CD4-positive, alpha-beta T cell treated with Interleukin-12 subunit alpha and Interleukin-12 subunit beta, for 1 hour (primary cell): ENCODE measurements at places on chromosomes 12 and 14.

DNA sequence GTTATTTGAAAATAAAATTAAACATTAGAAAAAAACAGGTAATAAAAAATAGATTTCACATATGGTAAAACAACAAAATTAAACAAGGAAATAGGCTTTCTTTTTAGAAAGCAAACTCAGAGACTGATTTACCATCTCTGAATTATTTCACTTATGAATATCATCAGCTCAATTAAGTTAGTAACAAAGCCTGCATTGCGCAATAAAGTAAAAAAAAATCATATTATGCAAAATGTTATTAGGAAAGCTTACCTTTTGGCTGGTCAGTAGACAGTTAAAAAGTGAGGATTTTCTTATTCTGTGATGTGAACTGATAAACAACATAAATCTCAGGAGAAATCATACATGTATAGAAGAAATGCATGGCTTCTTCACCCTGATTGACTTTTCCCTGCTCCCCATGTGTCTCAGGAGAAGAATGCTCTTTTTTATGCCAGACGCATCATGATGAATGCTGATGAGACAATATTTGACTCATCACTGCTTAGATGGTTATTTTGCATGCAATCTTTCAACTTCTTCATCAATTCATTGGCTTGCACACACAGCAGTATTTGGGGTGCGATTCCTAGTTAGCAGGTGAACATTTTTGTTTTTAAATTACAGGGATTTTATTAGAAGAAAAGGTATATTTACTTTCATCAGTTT lies 124.5 kb upstream of the USP15 start:
- no peak for DNase-seq

DNA sequence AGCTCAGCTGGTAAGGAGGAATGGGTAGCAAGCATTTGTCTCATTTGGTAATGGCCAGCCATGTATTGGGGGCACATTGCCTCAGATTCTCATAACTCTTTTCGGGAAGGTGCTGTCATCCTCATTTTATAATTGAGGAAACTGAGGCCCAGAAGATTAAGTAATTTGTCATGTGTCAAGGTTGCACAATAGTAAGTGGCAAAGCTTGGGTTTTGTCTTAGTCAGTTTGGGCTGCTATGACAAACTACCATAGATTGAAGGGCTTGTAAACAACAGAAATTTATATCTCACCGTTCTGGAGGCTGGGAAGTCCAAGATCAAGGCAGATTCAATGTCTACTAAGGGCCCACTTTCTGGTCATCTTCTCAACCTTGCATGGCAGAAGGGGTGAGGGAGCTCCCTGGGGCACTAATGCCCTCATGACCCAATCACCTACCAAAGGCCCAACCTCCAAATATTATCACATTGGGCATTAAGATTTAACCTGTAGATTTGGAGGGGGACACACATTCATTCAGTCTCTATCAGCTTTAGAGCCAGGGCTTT lies 99.6 kb downstream of the SRGAP1 start:
- no peak for DNase-seq

GRCh38 chr12:42582050-42582449 lies 7.5 kb downstream of the PRICKLE1 start:
- no peak for DNase-seq

DNA sequence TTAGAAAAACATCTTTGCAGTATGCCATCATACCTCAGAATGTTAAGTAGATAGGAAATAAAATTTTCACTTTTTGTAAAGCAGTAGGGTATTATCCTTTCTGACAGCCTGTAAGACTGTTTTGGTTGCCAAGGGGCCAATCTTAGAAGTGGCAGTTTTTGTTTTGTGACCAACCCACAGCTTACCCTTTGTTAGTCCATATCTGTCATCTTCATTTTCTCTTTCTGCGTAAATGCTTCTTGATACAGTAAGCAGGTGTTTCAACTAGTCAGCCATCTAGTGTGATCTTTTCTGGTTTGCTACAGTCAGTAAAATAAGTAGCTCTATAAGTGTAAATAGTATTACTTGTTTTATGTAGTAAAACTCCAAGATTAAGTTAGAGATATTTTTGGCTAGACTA lies 8.8 kb downstream of the PPM1A start:
- no peak for DNase-seq

GRCh38 chr12:2386566-2386965 lies 333.8 kb downstream of the CACNA1C start:
- DNase-seq, result no peak

DNA sequence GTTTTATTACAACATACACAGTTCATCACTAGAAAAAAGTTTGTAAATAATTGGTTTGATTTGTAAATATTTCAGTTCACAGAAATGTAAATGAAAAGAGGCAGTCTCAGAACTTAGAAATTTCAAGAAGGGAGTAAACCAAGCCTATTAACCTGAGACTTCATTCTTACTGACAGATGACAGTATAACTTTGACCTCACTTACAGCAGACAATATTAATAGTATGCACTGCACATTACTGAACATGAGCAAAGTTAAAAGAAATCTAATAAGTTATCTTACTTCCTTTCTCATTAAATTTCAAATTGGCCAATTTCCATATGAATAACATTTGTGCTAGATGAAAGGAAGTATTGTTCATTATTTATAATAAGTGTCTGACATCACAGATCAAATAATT lies 235.8 kb downstream of the SLC6A15 start:
- DNase-seq, result no peak

- DNase-seq, result no peak
Measured at GRCh38 chr14:76814726-76815645, 2.3 kb upstream of the ANGEL1 start.

- peak; percentile 36 for DNase-seq
Measured at GRCh38 chr14:68268197-68268596, 448.6 kb downstream of the RAD51B start.

DNA sequence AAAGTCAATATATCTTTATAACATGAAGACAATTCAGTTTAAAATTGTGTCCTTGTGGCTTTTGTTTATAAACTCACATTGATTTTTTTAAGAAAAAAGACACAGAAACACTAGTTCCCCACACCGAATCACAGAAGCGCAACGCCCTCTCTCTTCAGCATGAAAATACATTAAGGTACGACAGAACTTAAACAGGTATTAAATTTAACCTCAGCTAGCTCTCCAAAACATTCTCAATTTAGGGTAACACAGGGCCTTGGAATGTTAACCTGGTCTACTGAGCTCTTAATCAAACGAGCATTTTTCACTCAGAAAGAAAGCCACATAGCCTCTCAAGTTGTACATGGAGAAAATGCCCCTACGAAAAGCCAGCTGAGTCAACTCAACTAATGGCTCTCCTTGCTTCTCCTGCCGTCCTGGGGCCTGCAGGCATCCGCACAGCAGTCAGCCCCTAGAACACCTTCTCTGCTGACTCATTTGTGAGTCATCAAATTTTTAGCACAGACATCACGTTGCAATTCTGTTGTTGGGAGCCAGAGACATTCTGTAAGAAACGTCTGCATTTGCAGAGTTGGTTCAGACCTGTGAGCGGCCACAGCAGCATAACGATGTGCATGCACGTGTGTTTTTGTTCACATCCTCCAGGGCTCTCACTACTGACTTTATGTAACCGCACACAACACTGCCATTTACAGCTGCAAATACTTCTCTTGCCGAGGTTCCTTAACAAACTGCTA lies 141.6 kb downstream of the ITPR2 start:
- no peak for DNase-seq

- no peak for DNase-seq
Measured at GRCh38 chr12:25689996-25690501, 137.0 kb upstream of the LMNTD1 start.

- DNase-seq, result no peak
Measured at GRCh38 chr14:51228890-51229289, 11.2 kb upstream of the TMX1 start.

DNA sequence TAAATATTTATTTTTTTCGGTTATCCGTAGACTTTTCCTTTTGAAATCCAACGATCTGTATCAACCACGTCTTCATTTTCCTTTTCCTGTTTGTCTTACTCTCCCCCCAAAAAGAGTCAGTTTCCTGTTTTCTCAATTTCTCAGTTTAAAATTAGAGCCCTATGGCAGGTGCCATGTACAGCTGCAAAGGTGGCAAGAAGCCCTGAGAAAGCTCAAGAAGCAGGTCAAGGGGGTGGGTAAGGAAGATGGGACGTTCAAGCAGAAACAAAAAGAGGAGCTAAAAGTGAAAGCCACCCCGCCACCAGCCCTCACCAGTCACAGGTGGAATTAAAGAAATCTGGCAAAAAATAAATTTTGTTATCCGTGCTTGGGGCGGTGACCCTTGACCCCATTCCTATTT lies 26.7 kb downstream of the SLC35E3 start:
- DNase-seq, result no peak

- DNase-seq, result no peak
Measured at GRCh38 chr12:24945845-24946244, 3.1 kb downstream of the BCAT1 start.

- no peak for DNase-seq
Measured at GRCh38 chr14:94839348-94839747, 69.4 kb upstream of the GSC start.

DNA sequence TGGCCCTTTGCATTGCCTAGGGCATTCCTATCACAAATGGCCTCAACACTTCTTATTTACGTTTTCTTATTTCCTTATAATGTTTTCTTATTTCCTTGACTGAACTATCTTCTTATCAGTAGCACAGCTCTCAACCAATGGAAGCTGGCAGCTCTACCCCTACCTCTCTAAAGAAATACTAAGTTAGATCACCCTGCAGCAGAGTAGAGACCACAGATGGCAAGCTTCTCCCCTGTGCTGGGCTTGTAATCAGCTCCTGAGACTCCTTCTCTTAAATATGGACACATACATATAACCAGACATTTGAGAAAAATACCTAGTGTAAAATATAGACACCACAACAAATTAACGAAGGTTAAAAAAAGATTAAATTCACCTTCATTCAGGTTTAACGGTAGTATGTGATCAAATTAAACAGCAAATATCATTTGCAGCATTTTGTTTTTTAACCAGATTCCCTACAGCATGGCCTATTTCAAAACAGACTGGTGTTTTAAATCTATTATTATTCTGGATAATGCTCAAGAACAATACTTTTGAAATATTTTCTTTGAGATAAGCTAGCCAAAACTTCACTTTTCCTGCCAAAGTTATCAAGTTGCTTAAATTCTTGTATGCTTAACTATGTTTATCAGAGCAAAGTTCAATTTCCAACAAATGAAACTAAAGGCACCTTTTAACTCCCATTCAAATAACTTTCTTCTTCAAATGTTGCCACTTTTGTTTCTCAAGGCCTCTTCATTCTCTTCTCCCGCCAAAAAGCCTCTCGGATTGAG lies 54.3 kb downstream of the SLC41A2 start:
- DNase-seq, result no peak

DNA sequence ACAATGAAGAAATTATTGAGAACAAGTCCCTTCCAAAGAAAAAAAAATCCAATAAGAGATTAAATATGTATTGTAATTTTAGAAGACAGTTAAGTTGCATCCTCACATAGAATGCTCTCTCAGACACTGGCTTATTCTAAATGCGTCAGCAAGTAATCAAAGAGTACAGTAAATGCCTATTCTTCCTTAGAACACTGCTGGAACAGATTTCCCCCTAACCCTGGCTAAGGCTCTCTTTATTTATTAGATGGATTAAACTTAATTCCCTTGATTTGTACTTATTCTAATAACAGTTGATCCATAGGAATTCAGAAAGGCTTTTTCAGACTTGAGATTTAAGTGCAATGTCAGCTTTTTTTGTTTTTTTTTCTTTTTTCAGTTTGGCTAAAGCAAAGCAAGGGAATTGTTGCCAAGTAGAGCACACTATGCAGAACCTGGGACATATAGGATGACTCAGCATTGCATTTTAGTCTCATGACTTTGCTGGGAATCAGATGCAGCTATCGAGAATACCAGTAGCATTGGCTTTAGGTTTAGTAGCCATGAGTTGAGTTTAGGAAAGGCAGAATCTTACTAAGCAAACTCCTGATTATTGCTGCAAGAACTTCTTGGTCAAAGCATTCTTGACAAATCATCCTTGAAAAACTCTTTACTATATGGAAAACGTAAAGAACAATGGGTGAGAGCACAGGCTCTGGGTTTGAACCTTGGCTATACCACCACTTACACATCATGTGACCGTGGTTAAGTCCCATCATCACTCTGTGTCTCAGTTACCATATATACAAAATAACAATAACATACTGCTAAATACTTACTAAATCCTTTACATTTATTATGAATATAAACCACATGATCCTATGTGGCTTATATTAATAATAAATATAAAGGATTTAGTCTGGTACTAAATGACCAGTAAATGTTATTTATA lies 26.7 kb downstream of the MED21 start:
- DNase-seq, result no peak

DNA sequence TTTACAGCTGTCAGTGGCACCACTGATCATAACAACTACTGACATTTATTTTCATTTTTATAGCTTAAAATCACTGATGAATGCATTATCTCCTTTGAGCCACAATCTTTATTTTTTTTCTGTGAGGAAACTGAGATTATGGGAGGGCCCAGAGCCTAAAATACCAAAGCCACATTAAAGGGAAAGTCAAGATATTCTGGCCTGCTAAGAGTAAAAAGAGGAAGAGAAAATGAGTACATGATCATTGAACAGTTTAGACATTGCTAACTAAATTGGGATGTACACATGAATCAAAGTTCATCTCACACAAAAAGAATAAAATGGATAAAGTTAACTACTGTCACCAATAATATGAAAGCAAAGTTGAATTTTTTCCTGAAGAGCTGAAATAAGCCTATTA lies 170.5 kb upstream of the GARIN2 start:
- no peak for DNase-seq

DNA sequence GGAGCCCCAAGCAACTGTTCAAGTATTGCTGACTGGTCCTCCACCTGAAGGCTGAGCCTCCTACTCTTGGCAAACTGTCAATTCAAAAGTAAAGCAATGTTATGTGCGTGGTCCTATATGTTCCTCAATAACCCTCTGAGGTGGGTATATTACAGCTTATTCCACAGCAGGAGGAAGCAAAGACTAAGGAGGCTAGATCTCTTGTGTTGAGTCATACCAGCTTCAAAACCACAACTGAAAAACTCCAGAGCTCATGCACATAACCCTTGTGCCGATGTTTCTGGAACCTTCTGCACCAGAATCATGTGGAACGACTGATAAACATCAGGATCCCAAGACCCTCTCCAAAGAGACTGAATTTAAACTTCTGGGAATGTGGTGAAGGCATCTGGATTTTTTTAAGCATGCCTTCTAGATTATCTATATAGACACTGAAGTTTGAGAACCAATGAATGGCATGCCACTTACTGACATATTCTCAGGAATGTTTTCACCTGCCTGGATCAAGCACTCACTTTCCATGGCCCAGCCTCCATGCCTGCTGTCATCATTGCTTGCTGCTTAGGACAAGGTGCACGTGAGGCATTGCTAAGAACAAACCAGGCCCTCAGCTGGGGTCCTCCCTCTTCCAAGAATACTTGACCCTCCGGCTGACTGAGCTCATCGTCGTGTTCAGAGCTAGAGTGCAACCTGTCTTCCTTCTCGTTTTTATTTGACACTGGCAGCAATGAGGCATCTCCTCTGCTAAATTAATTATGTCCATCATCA lies 194.7 kb downstream of the BCL11B start:
- no peak for DNase-seq
